Liver (tissue), 10 donors: ENCODE measurements at places on chromosomes 5 and 9. TPM values are rescaled to one million over a fixed set of nuclear protein-coding genes. Genes with fewer than 3 reads are reported as not detected.
A peak's percentile ranks its signal among the peaks of the same experiment; 100 is the strongest.

DNA sequence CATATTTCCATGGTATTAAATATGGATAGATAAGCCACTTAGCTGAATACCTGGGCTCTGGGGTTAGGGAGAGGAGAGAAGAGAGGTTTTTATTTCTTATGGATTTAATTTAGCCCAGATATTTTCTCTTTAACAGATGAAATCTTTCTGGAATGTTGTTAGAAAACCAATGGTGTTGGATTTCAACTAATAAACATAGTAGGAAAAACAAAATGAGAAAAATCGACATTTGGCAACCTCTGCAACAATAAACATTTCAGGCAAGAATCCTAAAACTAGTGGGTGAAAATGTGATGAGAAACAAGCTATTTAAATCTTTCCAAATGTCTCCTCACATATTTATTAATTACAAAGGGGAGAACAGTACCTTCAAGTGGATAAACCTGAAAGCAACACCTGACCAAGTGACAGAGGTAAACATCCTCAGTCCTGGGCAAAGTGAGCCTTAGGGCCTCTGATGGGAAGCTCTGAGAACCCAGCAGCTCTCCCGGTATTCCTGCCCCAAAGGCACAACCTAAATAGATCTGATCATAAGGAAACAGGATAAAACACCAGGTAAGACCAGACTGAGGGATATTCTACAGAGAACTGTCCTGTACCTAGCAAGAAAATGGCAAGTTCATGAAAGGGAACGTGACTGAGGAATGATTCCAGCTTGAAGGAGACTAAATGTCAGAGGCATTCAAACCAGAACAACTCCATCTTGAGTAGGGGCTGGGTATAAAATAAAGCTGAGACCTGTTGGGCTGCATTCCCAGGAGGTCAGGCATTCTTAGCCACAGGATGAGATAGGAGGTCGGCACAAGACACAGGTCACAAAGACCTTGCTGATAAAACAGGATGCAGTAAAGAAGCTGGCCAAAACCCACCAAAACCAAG is 163.7 kb downstream of the ESM1 start:
- H3K27ac ChIP-seq: no peak overlapping the region
- no peak overlapping the region for H3K4me3 ChIP-seq
- no peaks in the 10 kb centered on the region for H3K27me3 ChIP-seq
- no peaks in the 10 kb centered on the region for H3K36me3 ChIP-seq
- no peak for DNase-seq

GRCh38 chr5:53249529-53250200 is 140.1 kb upstream of the MOCS2 start:
- H3K36me3 ChIP-seq: no peaks in the 10 kb centered on the region
- no peak for DNase-seq
- H3K27ac ChIP-seq: no peak overlapping the region
- H3K27me3 ChIP-seq: no peaks in the 10 kb centered on the region

- H3K4me1 ChIP-seq: no peaks in the 10 kb centered on the region
- H3K27me3 ChIP-seq: no peaks in the 10 kb centered on the region
- no peak overlapping the region for H3K27ac ChIP-seq
- no peak for DNase-seq
- H3K36me3 ChIP-seq: no peaks in the 10 kb centered on the region
Measured at GRCh38 chr9:68541568-68541967, 885 bp upstream of the TMEM252 start.

- no peaks in the 10 kb centered on the region for H3K27me3 ChIP-seq
- peak within 1 kb of the TSS; percentile 99 for H3K4me3 ChIP-seq
Measured at GRCh38 chr5:140113699-140114263, at the start of gene PURA. PURA (plus strand) TSS chr5:140114109; CDS start chr5:140114182, 73 bp downstream.

- no peak overlapping the region for H3K4me3 ChIP-seq
- no peak for DNase-seq
- no peak overlapping the region for H3K27ac ChIP-seq
- no peaks in the 10 kb centered on the region for H3K27me3 ChIP-seq
- peaks cover 4% of the 10 kb centered on the region for H3K4me1 ChIP-seq
- no peaks in the 10 kb centered on the region for H3K36me3 ChIP-seq
Measured at GRCh38 chr9:130732136-130732535, 38.6 kb downstream of the EXOSC2 start.

GRCh38 chr9:85172001-85172978 is 502.8 kb downstream of the NTRK2 start:
- no peaks in the 10 kb centered on the region for H3K27me3 ChIP-seq
- H3K4me3 ChIP-seq: no peak overlapping the region
- no peaks in the 10 kb centered on the region for H3K36me3 ChIP-seq
- H3K27ac ChIP-seq: no peak overlapping the region
- no peak for DNase-seq

GRCh38 chr5:40572937-40573336 is 106.8 kb upstream of the PTGER4 start:
- H3K4me1 ChIP-seq: no peaks in the 10 kb centered on the region
- no peaks in the 10 kb centered on the region for H3K27me3 ChIP-seq
- no peak overlapping the region for H3K27ac ChIP-seq
- DNase-seq: no peak
- no peak overlapping the region for H3K4me3 ChIP-seq

DNA sequence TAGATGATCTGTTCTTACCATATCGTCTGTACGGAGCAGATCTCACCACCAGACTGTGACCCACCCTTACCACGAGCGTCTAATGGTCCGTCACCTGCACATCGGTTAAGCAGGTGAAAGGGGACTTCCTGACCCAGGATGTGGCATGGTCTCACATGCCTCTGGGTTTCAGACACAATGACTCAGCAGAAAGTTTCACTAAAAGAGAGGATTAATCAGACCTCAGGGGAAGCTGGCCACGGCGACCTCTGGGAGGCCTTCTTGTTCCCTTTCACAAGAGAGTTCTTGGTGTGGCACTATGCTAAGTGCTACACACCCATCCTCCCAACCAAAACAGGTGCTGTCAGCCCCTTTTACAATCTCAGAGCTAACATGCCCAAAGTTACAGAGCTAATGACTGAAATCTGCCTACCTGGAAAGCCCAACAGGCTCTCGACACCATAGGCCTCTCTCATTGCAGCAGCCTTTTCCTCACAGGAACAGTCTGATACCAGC is 41.6 kb downstream of the ADAMTS12 start:
- H3K4me3 ChIP-seq: no peak overlapping the region
- no peaks in the 10 kb centered on the region for H3K27me3 ChIP-seq
- no peak overlapping the region for H3K27ac ChIP-seq
- DNase-seq: no peak
- no peaks in the 10 kb centered on the region for H3K4me1 ChIP-seq

The SLC28A3 gene
- 1.3 TPM for total RNA-seq

- peaks cover 2% of the 10 kb centered on the region for H3K4me1 ChIP-seq
- H3K36me3 ChIP-seq: no peaks in the 10 kb centered on the region
- H3K4me3 ChIP-seq: no peak overlapping the region
- no peak overlapping the region for H3K27ac ChIP-seq
- no peaks in the 10 kb centered on the region for H3K27me3 ChIP-seq
- no peak for DNase-seq
Measured at GRCh38 chr9:127283917-127284497, 19.4 kb downstream of the GARNL3 start.

The PCDHAC2 gene
- total RNA-seq: 1.8 TPM

DNA sequence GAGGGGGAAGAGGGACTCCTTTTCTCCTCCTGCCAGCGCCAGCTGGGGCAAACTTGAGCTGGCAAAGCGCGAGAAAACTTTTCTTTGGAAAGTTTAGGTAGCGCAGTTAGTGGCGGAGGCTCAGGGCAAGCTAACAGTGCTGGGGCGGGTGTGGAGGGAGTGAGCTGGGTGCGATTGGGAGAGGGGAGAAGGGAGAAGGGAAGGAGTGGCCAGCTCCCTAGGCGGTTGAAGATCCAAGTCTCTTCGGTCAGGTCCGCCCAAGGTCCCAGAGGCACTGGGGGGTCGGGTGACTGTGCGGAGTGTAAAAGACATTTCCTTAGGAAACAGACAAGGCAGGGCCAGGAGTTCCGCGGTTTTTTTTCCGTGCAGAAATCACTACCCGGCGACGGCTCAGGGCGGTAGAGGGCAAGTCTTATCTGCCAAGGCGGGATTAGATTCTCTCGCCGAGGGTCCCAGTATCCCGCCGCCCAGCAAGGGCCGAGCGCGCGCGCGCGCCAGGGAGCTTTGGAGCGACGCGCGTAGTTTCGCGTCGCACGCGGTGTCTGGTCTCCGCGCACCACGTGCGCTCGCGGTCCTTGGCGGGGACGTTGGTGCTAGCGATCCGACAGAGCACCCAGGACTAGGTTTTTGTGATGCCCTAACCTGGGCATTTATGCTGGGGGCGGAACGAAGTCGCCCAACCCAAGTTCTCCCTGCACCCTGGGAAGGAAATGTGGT is 33.6 kb upstream of the NFIB start:
- H3K27me3 ChIP-seq: no peaks in the 10 kb centered on the region
- peaks cover 13% of the 10 kb centered on the region for H3K4me1 ChIP-seq
- H3K27ac ChIP-seq: peak overlapping the region; percentile 41
- peak overlapping the region; percentile 51 for H3K4me3 ChIP-seq
- H3K36me3 ChIP-seq: no peaks in the 10 kb centered on the region

DNA sequence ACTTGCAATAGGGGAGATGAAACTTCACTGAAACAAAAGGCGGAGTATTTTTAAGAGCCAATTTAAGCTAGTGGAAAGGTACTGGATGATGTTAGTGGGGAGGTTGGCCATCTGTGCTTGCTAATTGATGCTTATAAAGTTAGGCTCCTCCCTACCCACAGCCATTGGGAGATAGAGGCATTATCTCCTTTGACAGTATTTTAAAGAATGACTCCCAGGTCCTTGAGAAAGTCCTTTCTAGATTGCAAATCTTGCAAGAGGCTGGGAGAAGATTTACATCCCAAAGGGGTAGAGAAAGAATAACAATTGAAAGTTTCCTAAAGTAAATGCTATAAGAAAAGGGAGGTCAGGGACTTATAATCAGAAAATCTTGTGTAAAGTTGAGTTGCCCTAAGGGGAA is 282.6 kb downstream of the BRINP1 start:
- H3K4me3 ChIP-seq: no peak overlapping the region
- H3K36me3 ChIP-seq: no peaks in the 10 kb centered on the region
- DNase-seq: no peak
- H3K27me3 ChIP-seq: no peaks in the 10 kb centered on the region

DNA sequence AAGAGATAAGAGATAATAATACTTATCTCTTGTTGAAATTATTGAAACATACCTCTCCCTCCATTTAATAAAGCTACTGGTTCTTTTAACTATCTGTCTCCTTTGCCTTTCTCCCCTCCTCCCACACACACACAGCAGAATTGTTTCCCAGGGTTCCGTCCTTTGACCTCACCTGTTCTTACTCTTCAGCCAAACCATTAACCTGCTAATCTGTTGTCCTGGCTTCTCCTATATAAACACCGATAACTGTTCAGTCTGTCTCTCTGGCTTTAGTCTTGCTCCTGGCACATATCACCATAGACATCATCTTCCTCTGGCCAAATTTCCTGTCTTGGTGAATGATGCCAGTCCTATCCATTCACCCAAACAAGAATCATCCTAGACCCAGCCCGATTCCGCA is 7.7 kb downstream of the RHOBTB3 start:
- H3K36me3 ChIP-seq: no peaks in the 10 kb centered on the region
- peaks cover 37% of the 10 kb centered on the region for H3K4me1 ChIP-seq
- no peak for DNase-seq
- no peaks in the 10 kb centered on the region for H3K27me3 ChIP-seq
- H3K27ac ChIP-seq: no peak overlapping the region

DNA sequence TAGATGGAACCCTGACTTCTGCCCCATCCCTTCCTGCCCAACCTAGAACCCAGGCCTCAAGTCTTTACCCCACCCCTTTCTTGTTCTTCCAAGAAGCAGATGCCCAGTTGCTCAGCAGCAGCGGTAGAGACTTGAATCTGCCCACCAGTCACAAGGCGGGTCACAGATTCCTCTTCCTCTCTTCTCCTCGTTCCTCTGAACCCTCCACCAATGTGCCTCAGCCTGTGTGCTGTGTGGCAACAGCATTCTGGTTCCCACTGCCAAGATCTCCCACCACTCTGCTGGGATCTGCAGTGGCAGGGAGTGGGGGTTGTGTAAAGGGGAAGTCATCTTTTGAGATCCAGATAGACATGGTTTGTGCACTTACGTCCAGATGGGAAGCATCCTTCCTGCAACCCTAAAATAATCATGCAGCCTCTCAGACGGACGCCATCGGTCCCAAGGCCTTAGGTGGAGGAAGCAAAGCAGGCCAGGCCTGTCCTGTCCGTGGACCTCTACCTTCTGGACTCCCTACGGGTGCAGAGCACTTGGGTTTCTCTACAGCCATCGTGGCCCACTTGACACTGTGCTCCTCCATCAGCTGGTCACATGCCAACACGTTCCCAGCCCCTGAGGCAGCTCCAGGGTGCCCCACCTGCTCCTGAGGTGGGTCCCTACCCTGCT is 7.7 kb upstream of the RPL26L1 start:
- no peaks in the 10 kb centered on the region for H3K4me1 ChIP-seq
- peaks cover 6% of the 10 kb centered on the region for H3K36me3 ChIP-seq
- DNase-seq: no peak
- H3K4me3 ChIP-seq: no peak overlapping the region
- no peak overlapping the region for H3K27ac ChIP-seq

The BTNL8 gene
- total RNA-seq: 0.67 TPM

DNA sequence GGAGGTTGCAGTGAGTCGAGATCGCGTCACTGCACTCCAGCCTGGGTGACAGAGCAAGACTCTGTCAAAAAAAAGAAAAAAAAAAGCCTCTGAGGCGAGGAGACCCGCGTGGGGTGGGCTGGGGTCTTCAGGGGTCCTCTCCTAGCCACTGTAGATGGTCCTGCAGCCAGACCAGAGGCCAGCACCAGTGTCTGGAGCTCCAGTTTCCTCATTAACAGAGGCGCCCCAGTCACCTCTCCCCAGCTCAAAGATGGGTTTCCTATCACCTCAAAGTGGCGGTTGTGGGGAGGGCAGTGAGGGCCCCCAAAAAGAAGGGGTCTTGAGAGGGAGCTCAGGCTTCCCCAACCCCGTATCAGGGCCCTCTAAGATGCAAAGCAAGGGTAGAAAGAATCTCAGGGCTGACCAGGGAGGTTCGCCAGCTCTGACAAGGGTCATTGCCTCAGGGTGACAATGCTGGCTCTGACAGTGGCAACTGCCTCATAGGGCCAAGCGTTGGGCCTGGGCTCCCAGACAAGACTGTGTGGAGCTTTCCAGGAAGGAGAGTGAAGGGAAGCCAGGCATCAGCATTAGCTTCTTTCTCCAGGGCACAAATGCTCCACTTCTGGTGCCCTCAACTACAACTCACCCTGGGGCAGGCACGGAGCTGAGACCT is 15.0 kb downstream of the STK10 start:
- no peaks in the 10 kb centered on the region for H3K27me3 ChIP-seq
- H3K4me1 ChIP-seq: peaks cover 5% of the 10 kb centered on the region
- no peak for DNase-seq
- no peak overlapping the region for H3K4me3 ChIP-seq
- H3K36me3 ChIP-seq: no peaks in the 10 kb centered on the region

The KYAT1 gene
- total RNA-seq: 8.1 TPM

The CBY3 gene
- total RNA-seq: not detected

- H3K4me3 ChIP-seq: no peak overlapping the region
- no peaks in the 10 kb centered on the region for H3K27me3 ChIP-seq
- no peak overlapping the region for H3K27ac ChIP-seq
- no peaks in the 10 kb centered on the region for H3K4me1 ChIP-seq
- H3K36me3 ChIP-seq: no peaks in the 10 kb centered on the region
Measured at GRCh38 chr5:161598686-161599085, 52.2 kb upstream of the GABRB2 start.

GRCh38 chr9:131618071-131618479 is 72.8 kb downstream of the PRRT1B start:
- H3K27ac ChIP-seq: no peak overlapping the region
- no peak overlapping the region for H3K4me3 ChIP-seq
- H3K27me3 ChIP-seq: no peaks in the 10 kb centered on the region
- no peaks in the 10 kb centered on the region for H3K4me1 ChIP-seq

- no peaks in the 10 kb centered on the region for H3K27me3 ChIP-seq
- H3K36me3 ChIP-seq: no peaks in the 10 kb centered on the region
- H3K4me3 ChIP-seq: no peak overlapping the region
- H3K4me1 ChIP-seq: no peaks in the 10 kb centered on the region
- no peak overlapping the region for H3K27ac ChIP-seq
Measured at GRCh38 chr9:21608200-21608599, 126.1 kb upstream of the IFNE start.

The SPINK13 gene
- not detected for total RNA-seq
